T-helper 17 cell (primary cell): ENCODE measurements at places on chromosomes 13 and 19.

- no peak for DNase-seq
These were observed 18.5 kb upstream of the FAM216B start for GRCh38 chr13:42762917-42763316.

- no peak for DNase-seq
These were observed 408.1 kb upstream of the SLITRK1 start for GRCh38 chr13:84290386-84290785.

DNA sequence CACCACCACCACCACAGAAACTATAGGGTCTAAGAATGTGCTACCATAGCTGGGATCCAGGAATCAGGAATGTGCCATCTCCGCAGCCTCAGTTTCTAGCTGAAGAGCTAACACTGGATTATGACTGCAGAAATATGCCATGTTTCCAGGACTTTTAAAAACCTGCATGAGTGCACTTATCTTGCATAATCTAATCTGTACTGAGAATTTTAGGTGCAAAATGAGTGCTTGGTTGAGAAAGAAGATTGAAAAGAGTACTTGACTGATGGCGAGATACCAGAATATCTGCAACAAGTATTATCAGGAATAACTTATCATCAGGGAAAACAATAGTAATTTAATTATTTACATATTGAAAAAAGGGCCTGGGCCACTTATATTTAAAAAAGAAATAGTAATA lies 97.2 kb upstream of the FAM216B start:
- DNase-seq: no peak

DNA sequence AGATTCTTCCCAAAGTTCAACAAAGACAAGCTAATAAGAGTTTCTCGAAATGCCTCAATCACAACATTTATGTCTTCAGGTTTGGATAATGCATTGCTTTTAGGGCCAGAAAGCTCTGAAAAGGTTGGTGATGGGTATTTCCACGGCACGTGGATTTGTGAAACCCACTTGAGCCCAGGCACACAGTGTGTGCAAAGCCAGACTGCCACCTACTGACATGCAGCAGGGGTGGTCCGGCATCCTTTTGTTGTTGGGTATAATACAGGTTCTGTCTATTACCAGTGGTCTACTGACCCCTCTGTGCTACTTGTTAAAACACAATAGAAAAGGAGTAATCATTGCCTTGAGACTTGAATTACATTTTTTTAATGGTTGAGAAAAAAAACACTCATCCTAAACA lies 225.6 kb downstream of the RAP2A start:
- no peak for DNase-seq

DNA sequence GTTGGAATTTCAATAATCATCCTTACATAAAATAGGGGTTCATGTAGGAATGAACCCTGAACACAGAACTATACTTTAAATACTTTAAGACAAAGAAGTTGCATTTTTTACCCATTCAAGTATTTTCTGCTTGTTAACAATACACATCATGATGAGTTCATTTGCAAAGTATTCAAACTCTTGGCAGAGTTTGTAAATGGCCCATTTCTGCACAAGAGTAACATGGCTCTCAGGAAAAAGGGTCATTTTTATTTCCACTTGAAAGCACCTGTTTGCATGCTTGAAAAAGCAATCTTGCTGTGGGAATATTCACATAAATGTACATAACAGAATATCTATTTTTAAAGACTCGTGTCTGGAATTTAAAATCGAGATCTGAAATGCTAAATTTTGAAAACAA lies 18.1 kb downstream of the ESD start:
- DNase-seq: no peak

DNA sequence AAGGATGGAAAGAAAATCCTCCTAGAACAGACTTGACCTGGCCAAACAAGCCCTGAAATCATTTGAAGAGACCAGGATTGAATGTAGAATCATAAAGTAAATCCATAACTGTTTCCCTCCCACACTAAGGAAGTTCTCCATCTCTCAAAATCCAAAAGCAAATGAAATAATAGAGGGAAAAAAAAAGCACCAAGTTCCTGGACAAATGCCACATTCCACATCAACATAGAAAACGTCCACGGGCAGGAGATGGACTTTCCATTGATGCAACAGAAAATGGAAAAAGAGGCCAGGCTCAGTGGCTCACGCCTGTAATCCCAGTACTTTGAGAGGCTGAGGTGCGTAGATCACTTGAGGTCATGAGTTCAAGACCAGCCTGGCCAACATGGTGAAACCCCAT lies 56.2 kb downstream of the INSR start:
- no peak for DNase-seq
